DMS 273 treated with DMSO at 0.1 percent for 48 hours (cell line): ENCODE measurements at places on chromosomes 6 and 20.

DNA sequence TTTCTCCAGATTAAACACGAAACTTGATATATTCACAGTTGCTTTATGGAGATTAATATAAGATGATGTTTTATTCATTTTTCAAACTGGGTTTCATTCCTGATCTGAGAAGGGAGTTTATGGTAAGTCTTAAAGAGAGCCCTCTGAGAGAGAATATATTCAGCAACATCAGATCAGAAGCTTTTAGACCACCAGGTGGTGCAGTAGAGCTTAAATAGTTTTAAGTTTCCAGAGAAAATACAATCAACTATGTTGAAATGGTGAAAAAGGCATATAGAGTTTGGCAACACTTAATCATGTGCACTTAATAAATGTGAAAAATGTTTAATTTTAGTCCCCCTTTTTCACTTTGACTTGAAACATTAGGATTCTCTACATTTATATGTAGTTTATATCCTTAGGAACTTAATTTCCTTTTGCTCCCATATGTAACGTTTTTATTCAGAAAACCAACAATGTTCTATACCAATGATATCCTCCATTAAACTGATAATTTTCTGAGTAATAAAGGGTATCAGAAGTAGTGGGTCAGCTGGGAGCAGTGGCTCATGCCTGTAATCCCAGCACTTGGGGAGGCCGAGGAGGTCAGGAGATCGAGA is 86.4 kb upstream of the CLDN20 start:
- peak; percentile 32 for DNase-seq

DNA sequence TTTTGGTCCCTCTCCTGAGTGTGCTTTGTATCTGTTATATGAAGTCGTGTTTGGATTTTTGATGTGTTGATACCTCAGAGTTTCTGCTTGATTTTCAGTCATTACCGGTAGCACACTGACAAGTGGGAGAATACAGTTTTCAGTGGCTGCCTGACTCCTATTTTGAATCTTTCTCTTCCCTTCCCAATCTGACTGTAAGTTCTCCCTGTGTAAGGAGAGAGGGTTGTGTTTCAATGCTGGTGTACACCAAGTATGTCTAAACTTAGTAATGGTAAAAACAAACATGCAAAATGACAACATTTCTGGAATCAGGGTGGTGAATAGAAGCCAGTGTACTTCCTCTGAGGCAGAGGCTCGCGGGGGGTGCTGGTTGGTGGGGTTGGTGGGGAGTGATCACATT is 103.4 kb downstream of the HIVEP1 start:
- no peak for DNase-seq

DNA sequence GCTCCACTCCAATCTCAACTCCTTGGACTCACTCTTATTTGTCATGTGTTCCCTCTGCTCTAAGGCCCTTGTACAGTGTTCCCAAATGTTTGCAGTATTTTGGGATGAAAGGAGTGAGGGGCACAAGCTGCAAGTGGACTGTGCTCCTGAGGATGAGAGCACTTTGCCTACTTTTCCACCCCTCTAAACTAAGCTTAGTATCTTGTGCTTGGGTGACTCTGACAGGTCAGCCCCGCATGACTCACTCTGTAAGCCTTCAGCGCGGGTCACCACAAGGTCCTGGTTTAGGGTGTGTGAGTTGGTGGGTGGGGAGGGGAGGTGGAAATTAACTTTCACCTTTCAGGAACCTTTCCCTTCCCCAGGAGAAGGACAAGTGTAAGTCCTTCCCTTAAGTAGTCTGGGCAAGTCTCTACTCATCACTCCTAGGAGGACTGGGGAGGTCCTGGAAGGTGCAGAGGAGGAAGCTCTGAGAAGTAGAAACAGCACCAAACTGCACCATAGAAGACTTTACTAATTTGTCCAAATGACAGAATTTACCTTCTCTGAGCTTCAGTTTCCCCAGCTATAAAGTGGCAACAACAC is 68.8 kb upstream of the EPB41L1 start:
- DNase-seq = no peak

- DNase-seq = no peak
Observed at GRCh38 chr6:63764318-63764916, 128.8 kb downstream of the PHF3 start.

DNA sequence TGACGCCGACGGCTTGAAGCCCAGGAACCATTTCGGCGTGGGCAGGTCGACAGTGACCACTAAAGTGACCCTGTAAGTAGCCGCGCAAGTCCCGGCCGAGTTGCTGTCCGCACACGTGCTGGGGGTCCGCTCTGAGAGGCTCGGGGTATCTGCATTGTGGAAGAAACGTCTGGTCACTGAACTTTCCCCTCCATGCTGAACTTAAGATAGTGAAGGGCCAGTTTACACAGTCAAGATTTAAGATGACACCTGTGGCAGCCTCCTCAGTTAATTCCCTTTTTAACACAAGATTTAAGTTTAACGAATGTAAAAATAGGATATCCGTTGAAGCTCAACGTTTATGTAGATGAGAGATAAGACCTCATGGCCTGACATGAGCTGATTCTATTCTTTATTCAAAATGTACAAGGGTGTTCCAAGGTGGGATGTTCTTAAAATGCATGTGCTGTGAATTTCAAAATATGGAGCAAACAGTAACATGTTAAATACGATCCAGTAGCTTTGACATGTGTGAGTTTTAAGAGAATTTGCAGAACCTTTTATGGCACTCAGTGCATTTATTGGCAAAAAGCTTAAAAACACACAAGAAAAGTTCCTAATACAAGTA is 116.2 kb downstream of the RTN4IP1 start:
- no peak for DNase-seq

GRCh38 chr6:148580442-148580841 is 166.4 kb upstream of the UST start:
- no peak for DNase-seq

GRCh38 chr6:123940551-123940950 is 136.9 kb downstream of the NKAIN2 start:
- DNase-seq = no peak

DNA sequence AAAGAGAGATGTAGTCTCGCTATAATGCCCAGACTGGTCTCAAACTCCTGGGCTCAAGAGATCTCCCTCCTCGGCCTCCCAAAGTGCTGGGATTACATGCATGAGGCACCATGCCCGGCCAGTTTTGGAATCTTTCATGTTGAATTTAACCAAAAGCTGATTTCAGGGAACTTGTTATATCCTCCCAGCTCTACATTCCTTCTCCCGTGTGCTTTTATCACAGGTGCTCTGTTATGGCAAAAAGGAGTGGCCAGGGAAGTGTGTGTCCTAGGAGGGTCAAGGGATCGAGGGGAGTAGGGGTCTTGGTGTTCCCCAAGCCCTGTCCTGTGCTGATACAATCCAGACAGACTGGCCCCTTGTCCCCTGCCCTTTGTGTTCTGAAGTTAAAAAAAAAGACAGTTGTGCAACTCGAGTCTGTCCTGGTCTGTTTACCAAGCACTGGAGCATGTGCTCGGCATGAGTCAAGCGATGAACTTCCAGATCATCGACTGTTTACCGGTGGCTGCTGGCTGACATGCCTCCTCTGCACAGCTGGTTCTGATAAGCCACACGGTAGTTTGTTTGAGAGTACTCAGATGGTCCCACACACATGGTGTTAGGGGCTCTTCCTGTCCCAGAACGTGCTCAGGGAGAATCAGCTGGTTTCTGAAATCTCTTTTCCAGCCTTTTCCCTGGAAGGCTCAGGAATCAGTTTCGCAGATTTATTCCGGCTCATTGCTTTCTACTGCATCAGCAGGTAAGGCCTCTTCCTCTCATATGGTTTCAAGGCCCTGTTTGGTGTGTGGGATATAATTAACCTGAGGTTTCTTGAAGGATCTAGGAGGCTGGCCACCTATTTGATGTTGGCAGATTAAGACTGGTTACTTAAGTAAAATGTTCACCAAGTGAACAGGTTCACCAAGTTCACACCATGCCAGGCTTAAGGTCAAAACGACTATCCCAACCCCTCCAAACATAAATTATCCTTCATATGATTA is 52.6 kb upstream of the NAA20 start:
- DNase-seq = no peak

- DNase-seq = peak; percentile 34
Observed at GRCh38 chr20:63501818-63502670, 3.2 kb upstream of the EEF1A2 start.

DNA sequence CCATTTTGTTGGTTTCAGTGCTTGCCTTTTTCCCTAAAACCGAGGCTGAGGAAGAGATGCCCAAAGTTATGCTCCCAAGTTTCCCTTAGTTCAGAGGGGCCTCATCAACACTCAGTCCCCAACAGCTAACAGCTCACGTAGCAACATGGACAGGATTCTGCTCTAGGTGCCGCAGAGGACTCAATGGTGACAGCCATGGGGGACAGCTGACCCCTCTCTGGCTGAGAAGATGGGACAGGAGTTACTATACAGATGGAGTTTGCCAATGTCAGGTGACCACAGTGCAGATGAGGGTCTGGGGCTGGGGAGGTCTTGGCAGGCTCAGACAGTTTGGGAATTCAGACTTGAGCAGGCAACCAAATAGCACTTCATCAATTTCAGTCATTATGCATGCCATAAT is 67.3 kb downstream of the NPEPL1 start:
- DNase-seq = no peak

DNA sequence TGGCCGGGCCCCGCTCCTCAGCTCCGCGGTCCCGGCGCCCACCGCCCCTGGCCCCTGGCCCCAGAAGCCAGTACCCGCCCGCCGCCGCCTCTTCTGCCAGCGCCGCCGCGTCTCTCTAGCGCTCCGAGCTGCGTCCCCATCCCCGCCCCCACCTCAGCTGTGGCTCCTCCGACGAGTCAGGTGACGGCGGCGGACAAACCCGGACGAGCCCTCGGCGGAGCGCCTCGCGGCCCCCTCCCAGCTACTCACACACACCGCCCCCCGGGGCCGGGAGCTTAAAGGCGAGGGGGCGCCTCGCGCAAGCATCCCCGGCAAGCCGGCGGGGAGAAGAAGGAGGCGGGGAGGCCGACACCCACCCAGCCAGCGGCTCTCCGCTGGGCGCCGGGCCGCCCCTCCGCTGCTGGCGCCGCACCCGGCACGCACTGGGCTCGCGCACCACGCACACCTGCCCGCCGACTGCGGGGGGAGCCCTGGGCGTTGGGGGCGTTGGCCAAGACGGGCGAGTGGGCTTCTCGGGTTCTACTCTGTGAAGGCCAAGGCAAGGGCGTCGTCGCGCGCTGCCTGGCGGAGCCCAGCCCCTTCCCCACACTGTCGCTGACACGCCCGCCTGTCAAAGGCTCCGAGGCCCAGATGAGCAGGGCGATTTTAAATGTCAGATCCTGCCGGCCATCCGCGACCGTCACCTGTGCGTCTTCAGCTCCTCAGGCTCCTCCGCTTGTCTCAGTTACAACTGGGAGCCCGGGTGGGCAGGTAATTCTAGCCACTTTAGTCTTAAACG is at the start of gene SNAP91:
Gene SNAP91 (minus strand): TSS at position 132 of the 778 bp plus-strand sequence. CDS start 1,174 bp downstream, outside the sequence.
- no peak for DNase-seq

GRCh38 chr6:219641-220198 is 72.6 kb upstream of the DUSP22 start:
- no peak for DNase-seq

- DNase-seq = no peak
Observed at GRCh38 chr6:138654715-138655634, 118.6 kb upstream of the CCDC28A start.

DNA sequence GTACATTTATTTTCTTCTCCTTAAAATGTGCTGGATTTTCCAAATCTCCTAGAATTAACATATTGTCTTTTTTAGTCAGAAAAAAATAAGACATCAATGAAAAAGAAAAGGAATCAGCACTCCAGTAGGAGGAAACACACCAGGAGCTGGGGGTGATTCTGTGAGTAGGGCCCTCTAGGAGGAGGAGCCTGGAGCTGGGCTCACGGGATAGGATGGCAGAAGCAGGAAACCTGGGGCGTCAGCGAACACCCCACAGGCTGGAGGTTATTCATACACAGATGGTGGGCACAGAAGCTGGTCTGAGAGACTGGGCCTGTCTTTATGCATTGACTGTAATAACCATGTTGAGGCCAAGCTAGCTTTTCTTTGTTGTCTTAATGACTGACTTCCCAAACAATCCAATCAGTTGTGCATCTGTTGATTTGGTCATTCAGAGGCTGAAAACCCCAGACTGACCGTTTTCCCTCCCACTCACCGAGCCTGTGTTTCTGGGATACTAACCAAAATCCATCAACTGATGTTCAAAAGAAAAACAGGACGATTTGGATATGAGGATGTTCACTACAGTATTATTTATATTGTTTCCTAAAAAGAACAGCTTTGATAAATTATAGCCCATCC is 53.1 kb downstream of the CPNE5 start:
- DNase-seq = no peak

DNA sequence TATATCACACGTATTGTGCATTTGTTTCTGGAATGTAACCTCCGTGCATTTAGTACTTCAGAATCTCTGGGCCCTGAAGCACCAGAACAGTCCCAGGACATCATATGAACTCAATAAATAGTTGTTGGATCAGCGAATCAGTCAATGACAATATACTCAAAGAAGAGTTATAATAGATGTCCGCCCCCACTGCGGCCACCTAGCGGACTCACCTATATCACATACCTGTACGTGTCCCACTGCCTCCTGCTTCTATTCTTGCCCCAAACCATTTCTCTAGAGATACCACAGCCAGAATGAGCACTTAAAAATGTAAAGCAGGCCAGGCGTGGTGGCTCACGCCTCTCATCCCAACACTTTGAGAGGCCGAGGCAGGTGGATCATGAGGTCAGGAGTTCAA is 73.9 kb downstream of the DCDC2 start:
- DNase-seq = no peak

- DNase-seq = no peak
Observed at GRCh38 chr6:17877196-17877894, 110.1 kb downstream of the KIF13A start.

- DNase-seq = no peak
Observed at GRCh38 chr6:1789092-1789491, 179.4 kb downstream of the FOXC1 start.

- no peak for DNase-seq
Observed at GRCh38 chr6:34378470-34378869, 14.0 kb downstream of the NUDT3 start.

DNA sequence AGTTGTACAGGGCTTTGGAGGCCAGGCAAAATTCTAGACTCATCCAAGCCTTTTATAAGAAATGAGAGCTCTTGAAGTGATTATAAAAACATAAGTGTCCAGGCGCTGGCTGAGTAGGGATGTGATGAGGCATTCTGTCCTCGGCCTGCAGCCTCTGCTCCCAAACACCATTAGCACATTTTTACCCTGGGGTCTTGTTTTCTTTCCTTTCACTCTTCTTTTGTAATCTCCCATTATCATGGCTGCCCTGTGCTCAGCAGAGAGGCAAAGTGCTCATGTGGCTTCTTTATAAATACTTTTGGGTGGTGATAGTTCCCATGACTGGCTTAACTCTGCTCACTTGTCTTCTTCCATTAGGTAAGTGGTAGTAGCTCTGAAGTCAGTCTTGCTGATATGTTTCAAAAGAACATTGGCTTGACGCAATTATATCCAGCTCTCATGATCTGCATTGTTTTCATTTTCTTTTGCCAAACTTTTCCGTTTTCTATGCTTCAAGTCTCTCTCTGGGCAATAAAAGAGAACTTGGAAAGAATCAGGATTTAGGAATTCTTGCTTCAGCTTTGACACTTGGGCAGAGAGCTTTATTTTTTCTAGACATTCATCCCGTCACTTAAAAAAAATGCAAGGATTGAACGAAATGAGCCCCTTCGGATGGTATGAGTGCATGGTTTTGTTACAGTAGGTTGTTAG is 61.1 kb downstream of the CAP2 start:
- DNase-seq = no peak
